ENCODE measurements at places on chromosomes 16 and 17. TPM values are rescaled to one million over a fixed set of nuclear protein-coding genes. Genes with fewer than 3 reads are reported as not detected.
A peak's percentile ranks its signal among the peaks of the same experiment; 100 is the strongest.

- no peaks in the 10 kb centered on the region for H3K4me1 ChIP-seq
- no peak overlapping the region for H3K27ac ChIP-seq
- peaks cover 4% of the 10 kb centered on the region for H3K27me3 ChIP-seq
- H3K4me3 ChIP-seq: no peak overlapping the region
- DNase-seq: peak; percentile 64
- H3K36me3 ChIP-seq: no peaks in the 10 kb centered on the region
These were observed 5.5 kb downstream of the GAS2L2 start for GRCh38 chr17:35747540-35748017.

- peak overlapping the region; percentile 87 for H3K4me3 ChIP-seq
- no peaks in the 10 kb centered on the region for H3K27me3 ChIP-seq
- H3K27ac ChIP-seq: peak overlapping the region; percentile 69
- no peak for DNase-seq
- H3K36me3 ChIP-seq: no peaks in the 10 kb centered on the region
- peaks cover 26% of the 10 kb centered on the region for H3K4me1 ChIP-seq
These were observed 1.2 kb downstream of the USP7 start for GRCh38 chr16:8962393-8963009.

DNA sequence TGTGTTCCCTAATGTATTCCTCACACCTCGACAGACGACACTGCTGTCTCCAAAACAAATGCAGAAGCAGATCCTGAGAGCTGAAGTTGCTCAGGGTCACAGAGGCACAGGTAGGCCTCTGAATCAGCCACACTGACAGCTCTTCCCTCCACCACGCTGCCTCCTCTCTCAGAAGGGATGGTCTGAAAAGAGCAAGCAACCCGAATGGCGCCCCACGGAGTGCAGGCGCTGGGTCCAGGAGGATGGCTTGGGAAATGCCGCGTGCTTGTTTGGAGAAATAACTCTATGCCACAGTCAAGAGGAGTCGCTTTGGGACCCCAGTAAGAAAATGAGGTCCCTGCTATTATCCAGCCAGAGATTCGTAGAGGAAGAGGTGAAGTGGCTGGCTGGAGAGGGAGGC lies 15.9 kb downstream of the CYB561 start:
- peaks cover 2% of the 10 kb centered on the region for H3K36me3 ChIP-seq
- H3K4me3 ChIP-seq: no peak overlapping the region
- H3K27ac ChIP-seq: no peak overlapping the region
- no peaks in the 10 kb centered on the region for H3K27me3 ChIP-seq

Gene PAQR4
- total RNA-seq: 45.6 TPM

Gene EMP2
- total RNA-seq: 32.6 TPM

GRCh38 chr16:24745791-24746190 lies 16.3 kb downstream of the TNRC6A start:
- H3K27me3 ChIP-seq: no peaks in the 10 kb centered on the region
- peaks cover 7% of the 10 kb centered on the region for H3K4me1 ChIP-seq
- no peaks in the 10 kb centered on the region for H3K36me3 ChIP-seq
- no peak overlapping the region for H3K27ac ChIP-seq
- no peak for DNase-seq

- H3K36me3 ChIP-seq: peaks cover 62% of the 10 kb centered on the region
- H3K27me3 ChIP-seq: no peaks in the 10 kb centered on the region
- H3K4me3 ChIP-seq: no peak overlapping the region
- no peaks in the 10 kb centered on the region for H3K4me1 ChIP-seq
- no peak for DNase-seq
These were observed 11.7 kb downstream of the ZNHIT3 start for GRCh38 chr17:36498155-36498554.

DNA sequence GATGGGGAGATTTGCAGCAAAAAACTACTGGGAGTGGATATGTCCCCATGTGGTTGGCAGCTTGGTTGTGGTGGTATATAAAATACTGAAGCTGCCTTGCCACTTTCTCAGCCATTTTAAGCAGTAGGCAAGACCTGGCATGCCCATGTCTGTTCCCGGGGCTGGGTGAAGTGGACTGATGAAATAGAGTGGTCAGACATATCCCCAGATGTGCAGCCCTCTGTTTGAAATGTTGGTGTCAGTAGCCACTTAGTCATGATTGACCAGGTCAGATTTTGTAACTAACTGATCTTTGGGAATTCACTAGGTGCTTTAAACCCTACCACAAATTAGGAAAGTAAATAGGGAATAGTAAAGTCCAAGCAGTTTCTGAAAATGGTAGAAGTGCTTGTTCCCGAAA lies 151.6 kb downstream of the PHKB start:
- H3K27ac ChIP-seq: no peak overlapping the region
- H3K4me3 ChIP-seq: no peak overlapping the region
- no peaks in the 10 kb centered on the region for H3K36me3 ChIP-seq
- H3K27me3 ChIP-seq: no peaks in the 10 kb centered on the region

Gene KCTD19
- not detected for total RNA-seq

- no peak overlapping the region for H3K27ac ChIP-seq
- no peaks in the 10 kb centered on the region for H3K27me3 ChIP-seq
- no peak overlapping the region for H3K4me3 ChIP-seq
- H3K4me1 ChIP-seq: peaks cover 20% of the 10 kb centered on the region
- DNase-seq: no peak
These were observed 7.8 kb upstream of the TFAP4 start for GRCh38 chr16:4280625-4281024.

DNA sequence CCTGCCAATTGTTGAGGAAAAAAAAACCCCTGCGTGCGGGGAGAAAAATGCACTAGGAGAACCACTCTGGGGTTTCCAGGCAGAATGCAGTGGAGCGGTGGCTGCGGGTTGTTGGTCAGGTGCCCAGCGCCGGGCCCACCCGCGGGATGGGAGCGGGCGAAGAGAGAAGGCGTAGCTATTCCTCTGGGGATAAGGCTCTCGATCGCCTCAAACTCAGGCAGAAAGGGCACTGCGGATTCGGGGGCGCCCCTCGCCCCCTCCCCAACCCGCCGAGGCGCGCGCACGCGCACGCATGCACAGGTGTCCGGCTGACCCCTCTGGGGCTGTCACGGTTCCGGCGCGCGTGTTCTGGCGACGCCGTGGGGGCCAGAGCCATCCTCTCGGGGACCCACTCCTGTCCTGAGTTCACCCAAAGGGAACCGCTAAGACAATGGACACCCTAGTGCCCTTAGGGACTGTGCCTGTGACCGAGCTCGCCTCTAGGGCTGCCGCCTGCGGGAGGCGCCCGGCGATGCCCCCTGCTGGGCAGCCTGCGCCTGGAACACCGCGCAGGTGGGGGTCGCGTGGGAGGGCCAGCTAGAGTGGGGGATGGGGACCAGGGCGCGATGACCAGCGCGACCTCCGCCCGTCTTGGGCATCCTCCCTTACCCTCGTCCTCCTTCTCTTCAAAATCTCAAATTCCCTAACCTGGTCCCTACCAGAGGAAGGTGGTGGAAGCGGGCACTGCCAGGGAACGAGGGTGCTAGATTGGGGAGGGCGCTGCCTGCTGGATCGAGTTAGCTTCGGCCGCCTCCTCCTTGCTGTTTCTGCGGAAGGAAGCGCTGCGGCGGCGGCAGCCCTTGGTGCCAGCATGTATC lies 14.4 kb upstream of the CBX8 start:
- peak overlapping the region; percentile 53 for H3K4me3 ChIP-seq
- H3K36me3 ChIP-seq: no peaks in the 10 kb centered on the region
- peak; percentile 50 for DNase-seq

Gene CNTNAP1
- total RNA-seq: 6.4 TPM

Gene RNF135
- total RNA-seq: 11.2 TPM

Gene KRTAP2-2
- total RNA-seq: 1.2 TPM

Measured in HCT116 (cell line).